Adipocyte (in vitro differentiated cells): ENCODE measurements at places on chromosomes 16 and 17.

DNA sequence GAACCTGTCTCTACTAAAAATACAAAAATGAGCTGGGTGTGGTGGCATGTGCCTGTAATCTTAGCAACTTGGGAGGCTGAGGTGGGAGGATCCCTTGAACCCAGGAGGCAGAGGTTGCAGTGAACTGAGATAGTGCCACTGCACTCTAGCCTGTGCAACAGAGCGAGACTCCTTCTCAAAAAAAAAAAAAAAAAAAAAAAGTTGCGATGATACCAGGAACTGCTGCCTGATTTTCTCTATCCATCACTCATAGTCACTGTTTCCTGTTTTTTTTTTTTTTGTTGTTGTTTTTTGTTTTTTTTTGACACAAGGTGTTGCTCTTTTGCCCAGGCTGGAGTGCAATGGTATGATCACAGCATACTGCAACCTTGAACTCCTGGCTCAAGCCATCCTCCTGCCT, 59.2 kb downstream of the ABCC1 start:
- DNase-seq: no peak

DNA sequence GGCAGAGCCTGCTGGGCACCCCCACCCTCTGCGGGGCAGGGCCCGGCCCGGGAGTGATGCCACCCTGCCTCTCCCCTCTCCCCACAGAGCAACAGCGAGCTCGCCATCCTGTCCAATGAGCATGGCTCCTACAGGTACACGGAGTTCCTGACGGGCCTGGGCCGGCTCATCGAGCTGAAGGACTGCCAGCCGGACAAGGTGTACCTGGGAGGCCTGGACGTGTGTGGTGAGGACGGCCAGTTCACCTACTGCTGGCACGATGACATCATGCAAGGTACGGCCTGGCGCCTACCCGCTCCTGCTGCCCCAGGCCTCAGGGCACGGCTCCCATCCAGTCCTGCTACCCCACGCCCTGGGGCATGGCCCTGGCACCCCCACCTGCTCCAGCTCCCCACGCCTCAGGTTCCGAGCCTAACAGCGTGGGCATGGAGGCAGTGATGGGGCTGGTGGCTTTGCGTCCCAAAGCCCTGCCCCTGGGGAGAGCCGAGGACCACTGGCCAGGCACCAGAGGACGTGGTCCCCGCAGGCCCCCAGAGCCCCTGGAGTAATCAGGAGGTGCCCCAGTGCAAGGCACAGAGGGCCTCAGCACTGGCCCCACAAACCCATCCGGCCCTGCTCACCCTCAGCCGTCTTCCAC, 38.4 kb downstream of the TSC2 start:
- DNase-seq: no peak

- no peak for DNase-seq
Measured at GRCh38 chr16:64845071-64845470, 276.8 kb downstream of the CDH11 start.

GRCh38 chr17:45791041-45791582, 7.0 kb downstream of the CRHR1 start:
- no peak for DNase-seq

DNA sequence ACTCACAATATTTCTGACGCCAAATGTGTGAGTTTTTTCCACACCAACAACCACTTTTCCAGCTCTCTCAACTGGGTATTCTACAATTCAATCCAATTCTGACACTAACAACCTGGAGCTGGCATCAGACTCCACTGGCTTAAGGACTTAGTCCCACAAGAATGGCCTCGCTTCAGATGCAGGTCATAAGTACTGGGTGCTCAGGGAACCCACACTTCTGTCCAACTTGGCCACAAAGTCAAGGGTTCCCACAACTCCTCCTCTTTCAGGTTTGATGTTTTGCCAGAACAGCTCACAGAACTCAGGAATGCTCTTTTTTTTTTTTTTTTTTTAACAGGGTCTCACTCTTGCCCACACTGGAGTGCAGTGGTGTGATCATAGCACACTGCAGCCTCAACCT, 56.1 kb upstream of the TMC5 start:
- no peak for DNase-seq

- no peak for DNase-seq
Measured at GRCh38 chr17:9475101-9475658, 100.4 kb downstream of the STX8 start.

GRCh38 chr17:59427425-59427921, 96.0 kb downstream of the YPEL2 start:
- peak; percentile 73 for DNase-seq

DNA sequence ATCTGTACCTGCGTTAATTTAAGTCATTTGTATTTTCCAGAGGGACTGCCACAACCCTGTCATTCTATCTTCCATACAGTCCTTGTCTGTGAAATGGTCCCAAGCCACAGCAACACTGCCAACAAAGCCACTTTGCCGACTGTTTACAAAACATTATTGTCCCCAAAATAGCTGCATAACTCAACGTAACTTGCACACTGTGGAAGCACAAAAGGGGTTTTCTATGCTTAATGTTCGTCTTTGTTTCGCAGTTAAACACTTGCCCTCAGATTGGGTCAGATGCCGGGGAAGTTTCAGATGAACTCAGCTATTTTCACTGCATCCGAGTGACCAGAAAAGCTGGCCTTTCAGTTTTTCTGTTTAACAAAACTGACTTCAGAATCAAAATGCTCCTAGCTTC, 4.6 kb downstream of the SEC14L5 start:
- DNase-seq: no peak

DNA sequence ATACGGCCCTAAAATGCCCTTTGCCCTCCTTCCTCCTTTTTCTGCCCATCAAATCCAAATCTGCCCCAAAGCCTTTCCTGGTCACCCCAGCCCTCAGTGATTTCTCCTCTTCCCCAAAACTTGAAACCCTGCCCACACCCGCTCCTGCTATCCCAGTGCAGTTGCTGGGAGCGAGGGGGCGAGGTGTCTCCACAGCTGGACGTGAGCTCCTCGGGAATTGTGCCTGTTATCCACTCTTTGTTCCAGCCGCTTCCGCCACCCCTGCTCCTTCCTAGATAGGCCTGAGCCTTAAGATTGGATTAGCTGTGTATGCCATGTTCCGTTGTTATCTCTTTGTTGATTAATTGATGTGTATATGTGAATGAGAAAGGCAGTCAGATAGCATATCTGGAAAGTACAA, 2.6 kb upstream of the KRT35 start:
- no peak for DNase-seq
